ENCODE measurements at places on chromosomes 2 and 18.

GRCh38 chr2:73436019-73436418 is 50.4 kb downstream of the ALMS1 start:
- DNase-seq, result no peak

- no peak for DNase-seq
Measured at GRCh38 chr2:149456285-149456684, 125.9 kb downstream of the LYPD6 start.

- no peak for DNase-seq
Measured at GRCh38 chr2:16142383-16143361, 202.3 kb downstream of the MYCN start.

DNA sequence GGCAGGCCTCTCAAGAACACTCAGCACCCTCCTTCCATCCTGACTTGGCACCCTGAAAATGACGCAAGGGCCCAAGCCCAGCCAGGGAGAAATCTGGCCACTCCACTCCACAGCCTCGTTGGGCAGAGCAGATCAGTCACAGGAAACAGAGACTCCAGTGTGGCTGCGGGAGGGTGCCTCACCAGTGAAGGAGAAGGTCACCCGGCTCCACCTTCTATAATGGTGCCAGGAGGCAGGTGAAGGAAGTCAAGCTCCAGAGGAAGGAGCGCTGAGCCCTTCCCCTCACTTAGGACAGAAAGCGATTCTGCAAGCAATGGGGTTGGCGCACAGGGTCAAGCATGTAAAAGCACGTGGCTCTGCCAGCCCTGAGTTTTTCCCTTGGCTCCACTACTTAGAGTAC is 35.3 kb downstream of the CRACDL start:
- no peak for DNase-seq

- no peak for DNase-seq
Measured at GRCh38 chr2:86492048-86492453, 50.9 kb downstream of the KDM3A start.

DNA sequence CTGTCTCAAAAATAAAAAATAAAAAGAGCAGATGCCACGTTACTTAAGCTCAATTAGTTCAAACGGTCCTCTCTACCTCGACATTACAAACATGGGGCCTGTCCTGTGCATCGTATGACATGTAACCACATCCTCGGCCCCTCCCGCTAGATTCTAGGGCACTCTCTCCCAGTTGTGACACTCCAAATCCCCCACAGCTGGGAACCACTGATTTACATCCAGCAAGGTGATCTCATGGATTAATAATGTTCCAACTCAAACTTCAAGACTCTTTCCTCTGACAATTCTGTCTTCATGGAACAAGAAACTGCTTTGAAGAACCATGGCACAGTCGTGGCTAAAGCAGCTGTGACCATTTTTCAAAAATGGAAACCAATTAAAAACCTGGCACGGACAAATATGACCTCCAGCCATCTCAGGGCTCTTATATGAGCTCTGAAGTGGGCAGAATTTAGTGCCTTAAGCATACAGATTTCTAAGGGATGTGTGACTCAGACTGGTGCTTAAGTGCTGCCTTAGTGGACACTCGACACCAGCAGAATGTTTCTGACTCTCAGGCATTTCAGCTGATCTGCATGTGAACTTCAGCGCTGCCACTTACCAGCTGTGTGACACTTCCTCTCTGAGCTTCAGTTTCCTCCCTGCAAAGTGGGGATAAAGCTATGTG is 31.7 kb upstream of the ASAP2 start:
- DNase-seq, result no peak

DNA sequence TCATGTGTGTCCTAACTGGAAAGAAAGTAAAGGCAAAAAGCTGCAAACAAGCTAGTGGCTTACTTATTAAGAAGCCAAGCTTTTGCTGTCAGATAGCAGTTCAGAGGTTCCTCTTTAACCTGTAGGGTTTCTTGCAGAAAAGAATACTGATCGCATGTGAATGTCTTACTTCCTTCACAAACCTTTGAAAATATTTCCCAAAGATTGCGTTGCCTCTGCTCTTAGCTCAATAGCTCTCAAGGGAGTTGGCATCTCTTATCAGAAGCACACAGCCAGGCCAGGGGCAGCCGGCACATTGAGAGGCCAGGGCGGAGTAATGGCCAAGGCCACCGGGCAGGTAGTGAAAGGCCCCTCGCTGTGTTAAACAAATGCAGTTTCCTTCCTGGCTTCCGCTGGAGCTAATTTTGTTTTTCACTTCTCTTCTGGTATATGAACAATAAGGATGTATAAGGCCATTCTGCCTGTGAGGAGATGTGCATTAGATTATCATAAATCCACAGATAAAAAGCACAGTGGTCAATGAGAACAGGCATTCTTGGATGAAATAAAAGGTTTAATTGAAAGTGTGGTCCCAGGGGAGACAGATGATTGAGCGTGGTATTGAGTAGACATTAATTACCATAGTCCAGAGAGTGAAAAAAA is 542.4 kb upstream of the NRP2 start:
- no peak for DNase-seq

- peak; percentile 58 for DNase-seq
Measured at GRCh38 chr2:148720501-148721001, 76.0 kb downstream of the EPC2 start.

DNA sequence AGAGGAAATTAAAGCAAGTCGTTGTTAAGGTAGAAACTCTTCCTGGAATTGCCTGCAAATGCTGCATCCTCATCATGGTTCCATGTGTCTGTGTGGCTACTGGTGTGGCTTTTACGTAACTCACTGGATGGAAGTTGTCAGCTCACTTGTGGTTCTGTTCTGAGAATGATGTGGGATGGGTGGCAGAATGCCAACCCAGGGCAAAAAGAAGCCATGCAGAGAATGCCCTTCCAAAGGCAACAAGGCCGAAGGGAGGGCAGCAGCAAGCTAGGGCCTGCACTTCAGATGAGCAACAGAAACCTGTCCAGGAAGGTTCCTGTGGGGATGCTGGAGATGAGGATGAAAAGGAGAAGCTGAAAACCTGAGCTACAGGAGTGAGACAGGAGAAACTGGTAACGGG is 10.4 kb upstream of the NAPG start:
- no peak for DNase-seq

- DNase-seq, result no peak
Measured at GRCh38 chr2:207150284-207150683, 15.5 kb downstream of the KLF7 start.

- DNase-seq, result no peak
Measured at GRCh38 chr2:220335591-220335915, 708.1 kb downstream of the SLC4A3 start.

DNA sequence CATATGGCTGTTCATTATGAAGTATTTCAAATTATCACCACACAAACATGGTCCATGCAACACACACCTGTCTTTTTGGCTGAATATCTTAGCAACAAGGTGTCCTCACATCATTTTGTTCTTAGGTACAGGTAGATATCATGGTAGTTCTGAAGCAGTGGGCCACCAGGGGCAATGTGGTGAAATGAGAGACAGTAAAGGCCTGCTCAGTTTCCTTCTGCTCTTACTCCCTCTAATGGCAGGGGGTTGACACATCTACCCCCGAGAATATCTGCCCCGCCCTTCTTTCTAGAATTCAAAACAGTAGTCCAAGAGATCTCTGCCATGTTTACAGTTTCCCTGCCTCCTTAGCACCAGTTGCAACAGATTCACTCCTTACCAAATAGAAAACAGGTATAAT is 147.0 kb upstream of the KLHL14 start:
- DNase-seq, result no peak

Data from fibroblast of skin of left quadriceps (primary cell).